ENCODE measurements at places on chromosomes 11 and 22.

- no peak for DNase-seq
Observed at GRCh38 chr22:40123387-40123786, 54.3 kb upstream of the TNRC6B start.

GRCh38 chr11:75554258-75555022, 7.6 kb upstream of the SERPINH1 start:
- no peak for DNase-seq

- peak; percentile 40 for DNase-seq
Observed at GRCh38 chr11:92978271-92979111, 9.0 kb downstream of the MTNR1B start.

- DNase-seq: no peak
Observed at GRCh38 chr11:75801362-75802020, 13.5 kb upstream of the UVRAG start.

DNA sequence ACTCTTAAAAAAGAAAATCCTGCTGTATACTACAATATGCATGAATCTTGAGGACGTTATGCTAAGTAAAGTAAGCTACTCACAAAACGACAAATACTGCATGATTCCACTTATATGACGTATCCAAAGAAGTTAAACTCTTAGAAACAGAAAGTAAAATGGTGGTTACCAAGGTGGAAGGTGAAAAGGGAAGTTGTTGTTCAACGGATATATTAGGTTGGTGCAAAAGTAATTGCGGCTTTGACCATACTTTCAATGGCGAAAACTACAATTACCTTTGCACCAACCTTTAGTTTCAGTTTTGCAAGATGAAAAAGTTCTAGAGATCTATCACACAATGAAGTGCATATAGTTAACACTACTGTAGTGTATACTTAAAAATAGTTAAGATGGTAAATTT, 101.8 kb downstream of the FAM168A start:
- no peak for DNase-seq

- DNase-seq: peak; percentile 30
Observed at GRCh38 chr11:9525116-9525515, 48.4 kb upstream of the WEE1 start.

DNA sequence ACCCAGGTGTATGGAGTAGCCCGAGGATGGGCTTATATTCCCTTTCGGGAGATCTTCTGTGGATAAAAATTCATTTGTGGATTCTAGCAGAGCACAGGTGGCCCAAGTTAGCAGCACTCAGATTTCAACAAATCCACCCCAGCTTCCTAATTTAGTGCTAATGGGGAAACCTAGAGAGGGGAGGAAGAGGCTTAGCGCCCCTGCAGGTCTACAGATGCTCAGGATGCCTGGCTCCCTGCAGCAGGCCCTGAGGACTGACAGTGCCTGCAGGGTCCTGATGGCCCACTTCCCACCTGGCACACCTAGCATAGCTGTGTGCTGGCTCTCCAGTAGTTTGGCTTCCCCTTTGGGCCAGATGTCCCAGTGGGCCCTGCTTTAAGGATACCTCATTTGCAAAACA, 6.5 kb downstream of the DGAT2 start:
- no peak for DNase-seq

GRCh38 chr11:13221722-13222121, 55.9 kb upstream of the BMAL1 start:
- no peak for DNase-seq

DNA sequence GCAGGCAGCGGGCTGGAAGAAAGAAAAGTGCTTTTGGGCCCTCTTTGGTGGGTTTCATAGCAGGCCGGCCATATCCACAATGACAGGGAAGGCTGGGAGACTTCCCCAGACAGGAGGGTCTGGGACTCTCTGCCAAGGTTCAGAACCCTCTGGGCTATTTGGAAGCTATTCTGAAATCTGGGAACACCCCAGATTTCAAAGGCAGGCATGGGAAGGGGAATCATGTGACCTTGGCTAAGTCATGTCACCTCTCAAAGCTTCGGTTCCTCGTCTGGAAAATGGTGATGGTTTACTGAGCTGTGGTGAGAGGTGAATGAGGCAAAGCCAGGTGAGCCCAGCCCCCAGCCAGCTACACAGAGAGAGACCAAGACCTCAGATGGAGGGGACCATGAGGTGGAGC, 4.6 kb downstream of the CASTOR1 start:
- DNase-seq: no peak

DNA sequence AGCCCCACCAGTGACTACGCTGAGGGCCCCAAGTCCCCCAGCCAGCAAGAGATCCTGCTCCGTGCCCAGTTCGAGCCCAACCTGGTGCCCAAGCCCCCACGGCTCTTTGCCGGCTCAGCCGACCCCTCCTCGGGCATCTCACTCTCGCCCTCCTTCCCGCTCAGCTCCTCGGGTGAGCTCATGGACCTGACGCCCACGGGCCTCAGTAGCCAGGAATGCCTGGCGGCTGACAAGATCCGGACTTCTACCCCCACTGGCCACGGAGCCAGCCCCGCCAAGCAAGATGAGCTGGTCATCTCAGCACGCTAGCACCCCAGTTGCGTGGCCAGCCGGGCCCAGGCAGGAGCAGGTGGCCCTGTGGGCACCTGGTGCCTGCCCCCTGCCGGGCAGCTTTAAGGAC, 8.3 kb upstream of the MYRF start:
- DNase-seq: no peak

DNA sequence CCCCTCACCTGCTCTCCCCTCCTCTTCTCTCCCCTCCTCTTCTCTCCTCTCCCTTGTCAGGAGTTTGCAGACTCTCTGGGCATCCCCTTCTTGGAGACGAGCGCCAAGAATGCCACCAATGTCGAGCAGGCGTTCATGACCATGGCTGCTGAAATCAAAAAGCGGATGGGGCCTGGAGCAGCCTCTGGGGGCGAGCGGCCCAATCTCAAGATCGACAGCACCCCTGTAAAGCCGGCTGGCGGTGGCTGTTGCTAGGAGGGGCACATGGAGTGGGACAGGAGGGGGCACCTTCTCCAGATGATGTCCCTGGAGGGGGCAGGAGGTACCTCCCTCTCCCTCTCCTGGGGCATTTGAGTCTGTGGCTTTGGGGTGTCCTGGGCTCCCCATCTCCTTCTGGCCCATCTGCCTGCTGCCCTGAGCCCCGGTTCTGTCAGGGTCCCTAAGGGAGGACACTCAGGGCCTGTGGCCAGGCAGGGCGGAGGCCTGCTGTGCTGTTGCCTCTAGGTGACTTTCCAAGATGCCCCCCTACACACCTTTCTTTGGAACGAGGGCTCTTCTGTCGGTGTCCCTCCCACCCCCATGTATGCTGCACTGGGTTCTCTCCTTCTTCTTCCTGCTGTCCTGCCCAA, 1.9 kb upstream of the CNIH2 start:
- DNase-seq: no peak

DNA sequence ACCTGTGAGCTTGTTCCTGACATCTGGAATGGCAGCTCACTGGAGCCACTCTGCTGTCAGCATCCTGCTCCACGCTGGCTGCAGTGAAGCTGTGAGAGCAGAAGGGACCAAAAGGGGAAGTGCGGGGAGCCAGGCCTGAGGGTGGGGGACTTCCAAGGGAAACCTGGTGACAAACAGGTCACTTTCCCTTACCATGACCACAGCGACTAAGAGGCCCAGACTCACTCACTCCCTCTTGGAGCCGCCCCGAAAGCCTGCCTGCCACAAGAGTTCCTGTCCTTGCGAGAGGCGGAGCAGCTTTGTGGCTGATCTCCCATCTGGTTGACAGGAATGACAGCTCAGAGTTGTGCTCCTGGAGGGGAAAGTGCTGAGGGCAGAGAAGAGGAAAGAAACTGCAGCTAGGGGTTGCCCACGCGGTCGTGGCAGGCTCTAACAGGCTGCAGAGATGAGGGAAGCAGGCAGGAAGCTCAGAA, 183.8 kb upstream of the NTM start:
- no peak for DNase-seq

DNA sequence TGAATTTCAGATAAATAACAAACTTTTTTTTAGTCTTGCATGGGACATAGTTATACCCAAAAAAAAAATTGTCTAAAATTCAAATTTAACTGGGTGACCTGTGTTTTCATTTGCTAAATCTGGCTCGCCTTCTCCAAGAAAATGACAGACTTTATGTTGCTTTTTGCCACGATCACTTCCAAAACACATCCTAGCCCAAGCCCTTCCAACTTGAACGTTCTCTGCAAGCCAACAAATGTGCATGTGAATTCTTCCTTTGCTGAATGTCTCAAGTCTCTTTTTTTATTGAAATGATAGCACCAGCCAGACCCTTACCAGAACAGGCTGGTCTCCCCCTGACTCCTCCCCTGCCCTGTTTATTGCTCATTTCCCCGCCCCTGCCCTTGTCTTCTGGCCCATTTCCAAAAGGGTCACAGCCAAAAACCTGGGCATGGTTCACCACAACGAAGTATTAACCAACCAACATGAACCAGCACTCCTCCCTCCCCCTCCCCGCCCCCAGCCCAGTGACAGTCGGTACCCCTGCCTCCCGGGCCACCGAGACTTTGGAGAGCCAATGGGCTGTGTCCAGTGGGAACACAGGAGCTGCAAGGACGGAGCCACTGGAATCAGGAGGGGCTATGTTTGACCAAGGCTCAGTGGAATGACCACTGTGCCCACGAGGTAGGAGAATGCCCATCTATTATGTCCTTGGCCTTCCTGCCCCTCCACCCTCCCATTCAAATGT, 63.2 kb downstream of the BTG4 start:
- DNase-seq: no peak

DNA sequence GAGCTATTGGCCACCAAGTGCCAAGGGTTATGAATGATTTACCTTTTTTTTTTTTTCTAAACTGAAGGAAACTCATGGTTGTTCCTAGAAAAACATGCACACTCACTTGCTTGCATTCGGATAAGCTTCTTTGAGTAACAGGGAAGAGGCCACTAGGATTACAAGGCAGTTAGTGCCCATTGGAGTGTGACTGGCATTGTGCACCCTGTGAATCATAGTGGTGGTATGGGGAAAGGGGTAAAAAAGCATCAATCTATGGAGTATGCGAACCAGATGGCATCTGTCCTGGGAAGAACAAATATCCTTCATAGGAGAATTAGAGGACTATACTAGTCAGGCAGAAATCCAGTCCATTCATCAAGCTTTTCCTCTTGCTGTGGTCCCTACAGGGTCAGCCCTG, 24.2 kb downstream of the CD44 start:
- no peak for DNase-seq

DNA sequence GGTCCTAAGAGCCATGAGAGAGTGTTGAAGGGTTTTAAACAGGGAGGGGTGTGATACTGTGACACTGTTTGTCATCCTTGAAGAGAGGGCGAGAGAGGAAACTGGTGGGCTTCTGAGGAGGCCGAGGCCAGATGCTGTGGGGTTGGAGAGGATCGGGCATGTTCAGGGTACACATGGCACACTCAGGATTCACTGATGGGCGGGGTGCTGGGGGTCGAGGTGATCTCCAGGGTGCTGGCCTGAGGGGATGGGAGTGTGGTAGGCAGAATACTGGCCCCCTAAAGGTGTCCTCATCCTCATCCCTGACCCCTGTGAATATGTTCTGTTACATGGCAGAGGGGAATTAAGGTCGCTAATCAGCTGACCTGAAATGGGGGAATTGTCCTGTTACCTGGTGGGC, 7.3 kb downstream of the TBC1D22A start:
- DNase-seq: no peak

DNA sequence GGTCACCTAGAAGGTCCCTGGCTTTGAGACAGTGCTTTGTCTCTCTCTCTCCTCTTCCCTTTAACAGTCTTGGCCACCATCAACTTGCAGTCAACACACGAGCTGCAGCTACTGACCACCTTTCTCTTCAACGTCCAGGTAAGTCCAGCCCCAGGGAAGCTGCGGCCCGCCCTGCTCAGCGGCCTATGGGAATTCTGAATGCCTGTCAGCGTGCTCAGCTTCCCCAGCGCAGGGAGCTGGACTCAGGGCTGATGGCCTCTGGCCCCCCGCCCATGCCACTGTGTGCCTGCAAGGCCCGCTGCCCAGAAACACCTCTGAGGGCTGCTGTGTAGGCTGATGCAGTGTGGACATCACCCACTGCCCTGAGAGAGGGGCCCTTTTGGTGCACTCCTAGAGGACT, 32.5 kb downstream of the GLB1L2 start:
- DNase-seq: no peak

GRCh38 chr11:42179216-42179615, 719.8 kb upstream of the LRRC4C start:
- DNase-seq: no peak

DNA sequence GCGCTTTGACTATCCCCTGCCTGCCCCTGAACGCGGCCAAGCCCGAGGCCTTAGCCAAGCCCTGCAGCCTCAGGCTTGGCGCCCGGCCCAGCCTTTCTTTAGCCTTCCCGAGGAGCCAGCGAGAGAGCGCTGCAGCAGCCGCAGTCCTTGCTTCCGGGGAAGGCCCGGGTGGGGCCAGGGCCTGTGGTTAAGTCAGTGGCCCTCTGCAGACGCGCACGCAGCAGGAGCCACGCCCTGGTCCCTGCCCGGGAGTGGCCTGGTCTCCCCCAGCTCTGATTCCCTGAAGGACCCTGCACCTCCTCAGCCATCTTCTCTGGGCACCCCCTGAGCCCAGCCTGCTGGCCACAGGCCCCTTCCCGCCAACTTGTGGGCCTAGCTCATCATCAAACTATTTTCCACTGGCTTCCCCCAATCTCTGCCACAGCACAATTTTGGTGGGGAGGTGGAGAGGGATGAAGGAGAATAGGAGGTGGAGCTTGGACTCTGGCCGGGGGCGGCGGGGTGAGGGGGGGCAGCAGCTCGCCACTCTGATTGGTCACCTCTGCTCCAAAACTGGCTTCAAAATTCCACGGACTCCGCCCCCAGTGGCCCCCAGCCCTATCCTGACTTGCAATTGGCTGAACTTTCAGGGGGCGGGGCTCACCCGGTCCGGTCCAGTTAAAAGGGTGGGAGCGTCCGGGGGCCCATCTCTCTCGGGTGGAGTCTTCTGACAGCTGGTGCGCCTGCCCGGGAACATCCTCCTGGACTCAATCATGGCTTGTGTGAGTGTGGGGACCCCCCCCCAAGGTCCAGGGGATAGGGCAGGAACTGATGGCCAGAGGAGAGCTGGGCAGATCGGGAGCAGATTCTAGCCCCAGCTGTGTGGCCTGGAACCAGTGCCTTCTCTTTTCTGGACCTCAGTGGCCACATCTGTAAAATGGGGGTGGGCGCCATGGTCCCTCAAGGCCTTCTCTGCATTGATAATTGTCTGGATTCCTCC, at the start of gene LGALS1:
Gene LGALS1 (plus strand): TSS at position 686 of the 979 bp plus-strand sequence. CDS start 67 bp downstream, at position 753.
- DNase-seq: no peak
